ENCODE measurements at places on chromosomes 6 and 20.

DNA sequence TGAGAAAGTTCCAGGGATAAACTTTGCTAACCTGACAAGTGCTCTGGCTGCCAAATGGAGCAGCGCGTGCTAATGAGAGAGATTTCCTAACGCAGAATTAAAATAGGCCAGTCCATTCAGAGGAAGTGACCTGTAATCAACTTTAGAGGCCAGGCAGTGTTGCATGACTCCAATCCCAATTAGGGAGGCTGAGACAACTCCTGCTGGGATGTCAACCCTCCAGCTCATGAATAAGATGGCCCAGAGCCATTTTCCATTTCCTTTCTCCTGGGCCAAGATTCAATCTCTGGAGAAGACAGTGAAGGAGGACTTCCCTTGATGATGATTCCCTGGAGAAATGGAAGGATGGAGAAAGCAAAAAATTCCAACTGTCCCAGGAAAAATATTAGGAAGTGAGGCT is 241.5 kb upstream of the RNF24 start:
- no peak for DNase-seq

GRCh38 chr6:7236306-7237209 is 76.4 kb downstream of the SSR1 start:
- DNase-seq, result no peak

DNA sequence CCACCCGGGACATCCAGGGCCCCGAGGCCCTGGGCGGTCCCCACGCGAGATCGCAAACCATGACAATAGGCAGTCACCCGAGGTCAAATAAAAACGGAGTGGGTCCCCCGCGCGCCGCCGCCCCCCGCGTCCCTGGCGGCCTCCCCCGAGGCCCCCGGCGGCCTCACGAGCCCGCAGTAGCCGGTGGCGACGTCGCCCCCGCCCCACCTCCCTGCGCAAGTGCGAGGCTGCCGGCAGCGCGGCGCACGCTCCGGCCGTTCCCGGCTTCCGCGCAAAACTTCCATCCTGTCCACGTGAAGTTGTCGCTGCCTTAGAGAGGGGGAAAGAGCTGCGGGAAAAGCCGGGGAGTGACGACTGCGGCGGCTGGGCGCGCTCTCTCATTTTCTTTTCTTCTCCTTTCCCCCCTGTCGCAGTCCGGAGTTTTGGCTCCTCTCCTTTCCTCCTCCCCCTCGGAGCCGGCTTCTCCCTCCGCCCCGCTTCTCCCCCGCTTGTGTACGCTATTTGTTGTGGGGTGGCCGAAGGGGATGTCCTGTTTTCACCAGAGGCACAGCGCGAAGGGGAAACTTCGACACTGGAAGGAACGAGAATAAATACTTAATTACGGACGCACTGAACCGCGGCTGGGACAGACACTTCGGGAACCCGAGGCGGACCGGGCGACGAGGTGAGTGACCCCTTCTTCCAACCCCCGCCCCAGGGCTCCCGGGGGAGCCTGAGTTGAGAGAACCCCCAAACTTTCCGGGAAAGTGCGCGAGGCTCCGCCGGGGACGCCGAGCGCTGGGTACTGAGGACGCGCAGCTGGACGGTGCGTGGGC is at the start of gene EYA4:
Gene EYA4, plus strand, starts transcription at position 272 of the 815 bp plus-strand sequence. CDS start 33,424 bp downstream, outside the sequence.
- no peak for DNase-seq

DNA sequence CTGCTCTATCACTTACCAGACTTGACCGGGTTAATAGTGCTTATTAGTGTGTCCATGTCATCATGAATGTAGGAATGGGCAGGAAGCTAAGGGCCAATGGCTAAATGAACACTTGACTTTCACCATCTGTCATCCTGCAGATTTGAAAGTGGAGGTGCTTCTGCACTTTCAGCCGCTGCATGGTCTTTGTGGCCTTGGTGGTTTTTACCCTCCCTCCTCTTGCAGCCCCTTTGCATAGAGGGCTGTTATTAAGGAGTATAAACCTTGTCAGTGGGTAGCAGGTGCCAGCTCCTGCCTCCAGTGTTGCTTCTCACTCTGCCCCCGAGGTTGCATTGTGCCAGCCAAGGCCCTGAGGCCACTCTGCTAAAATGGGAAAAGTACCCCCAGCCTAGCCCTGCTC is 122.2 kb upstream of the TNFAIP3 start:
- no peak for DNase-seq

DNA sequence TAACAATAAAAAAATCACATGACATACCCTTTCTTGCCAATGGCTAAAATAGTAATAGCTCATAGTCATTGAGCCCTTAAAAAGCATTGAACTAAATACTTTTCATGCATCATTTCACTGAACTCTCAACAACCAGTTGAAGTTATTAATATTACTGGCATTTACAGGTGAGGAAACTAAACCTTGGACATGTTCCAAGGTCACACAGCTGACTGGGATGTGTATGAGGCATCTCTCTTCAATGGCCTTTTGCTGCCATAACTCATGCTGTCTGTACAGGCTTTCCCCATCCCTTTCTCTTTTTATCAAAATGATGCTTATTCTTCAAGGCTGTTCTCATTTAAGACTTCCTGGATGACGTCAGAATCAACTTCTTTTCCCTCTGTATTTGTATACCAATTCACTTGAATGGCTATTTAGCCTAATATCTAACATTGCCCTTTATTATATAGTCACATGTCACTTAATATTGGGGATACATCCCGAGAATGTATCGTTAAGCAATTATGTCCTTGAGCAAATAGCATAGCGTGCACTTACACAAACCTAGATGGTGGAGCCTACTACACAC is 476.4 kb downstream of the KIF16B start:
- DNase-seq, result no peak

DNA sequence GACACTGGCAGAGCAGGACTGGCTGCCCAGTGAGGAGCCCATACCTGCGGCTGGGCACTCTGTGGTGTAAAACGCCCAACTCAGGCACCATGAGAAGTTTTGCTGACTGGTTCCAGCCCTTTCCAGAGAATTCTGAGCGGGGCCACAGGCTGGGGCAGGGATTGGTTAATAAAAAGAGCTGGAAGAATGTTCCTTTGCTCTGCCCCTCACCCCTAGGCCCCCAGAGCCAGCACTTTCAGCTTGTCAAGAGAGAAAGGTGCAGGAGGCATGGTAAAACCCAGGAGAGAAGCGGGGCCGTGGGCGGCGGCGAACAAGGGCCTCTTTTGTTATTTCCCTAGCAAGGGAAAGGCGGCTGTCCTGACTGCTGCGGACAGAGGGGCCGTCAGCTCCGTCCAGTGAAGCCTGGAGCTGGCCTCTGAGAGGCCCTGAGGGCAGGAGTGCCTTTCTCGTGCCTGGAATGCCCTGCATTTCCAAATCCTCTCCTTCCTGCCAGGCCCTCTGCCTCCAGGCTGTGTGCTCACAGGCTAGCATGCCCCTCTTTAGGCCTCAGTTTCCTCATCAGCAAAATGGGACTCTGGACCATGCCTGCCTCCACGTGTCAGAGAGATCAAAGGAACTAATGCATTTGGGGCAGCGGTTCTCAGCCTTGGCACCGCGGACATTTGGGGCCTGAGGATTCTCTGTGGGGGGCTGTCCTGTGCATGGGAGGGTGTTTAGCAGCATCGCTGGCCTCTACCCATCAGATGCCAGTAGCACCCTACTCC is 12.9 kb downstream of the SLC13A3 start:
- no peak for DNase-seq

- DNase-seq, result no peak
Measured at GRCh38 chr6:106084106-106084988, 1.8 kb upstream of the PRDM1 start.

GRCh38 chr6:129598244-129599187 is 111.5 kb downstream of the ARHGAP18 start:
- no peak for DNase-seq

GRCh38 chr6:168819546-168819945 is 378.6 kb downstream of the SMOC2 start:
- no peak for DNase-seq

- no peak for DNase-seq
Measured at GRCh38 chr20:37584238-37584807, 56.6 kb upstream of the BLCAP start.

GRCh38 chr20:57479196-57479595 is 45.7 kb downstream of the CTCFL start:
- DNase-seq, result no peak

DNA sequence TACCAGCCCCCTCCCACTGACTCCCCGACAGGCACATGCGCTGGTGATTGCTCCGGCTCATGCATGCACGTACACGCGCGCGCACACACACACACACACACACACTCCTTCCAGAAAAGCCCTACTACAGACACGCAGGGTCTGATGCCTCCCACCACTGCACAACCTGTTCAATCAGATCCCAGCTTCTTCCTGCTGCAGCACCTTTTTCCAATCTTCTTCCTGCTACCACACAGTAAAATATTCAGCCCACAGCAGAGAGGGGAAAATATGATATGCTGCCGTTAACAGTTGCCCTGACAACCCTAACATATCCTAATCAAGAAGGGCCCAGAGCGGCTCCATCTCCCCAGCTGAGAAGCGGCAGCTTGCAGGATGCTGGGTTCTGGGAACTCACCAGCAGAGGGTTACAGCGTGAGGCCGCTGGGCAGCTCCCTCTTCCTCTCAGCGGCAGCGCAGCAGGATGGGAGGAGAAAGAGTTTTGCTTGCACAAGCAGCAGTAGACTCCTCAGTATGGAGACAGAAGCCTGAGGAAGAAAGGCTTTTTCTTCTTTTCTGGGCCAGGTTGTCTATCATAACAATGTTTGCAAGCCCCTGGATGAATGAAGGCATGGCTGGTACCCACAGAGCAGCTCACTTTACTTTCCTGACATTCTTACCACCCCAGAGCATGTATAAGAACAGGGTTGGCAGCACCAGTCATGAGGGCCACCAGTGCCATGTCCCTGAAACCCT is 23.9 kb downstream of the MAP7 start:
- DNase-seq, result no peak

- peak; percentile 80 for DNase-seq
Measured at GRCh38 chr6:30626484-30627366, at the start of gene ATAT1. TSS of gene ATAT1 (plus strand) at chr6:30626874.

GRCh38 chr6:25279748-25280343 is 672 bp downstream of the CARMIL1 start:
- no peak for DNase-seq

- no peak for DNase-seq
Measured at GRCh38 chr20:44691424-44692423, 23.4 kb upstream of the CCN5 start.

DNA sequence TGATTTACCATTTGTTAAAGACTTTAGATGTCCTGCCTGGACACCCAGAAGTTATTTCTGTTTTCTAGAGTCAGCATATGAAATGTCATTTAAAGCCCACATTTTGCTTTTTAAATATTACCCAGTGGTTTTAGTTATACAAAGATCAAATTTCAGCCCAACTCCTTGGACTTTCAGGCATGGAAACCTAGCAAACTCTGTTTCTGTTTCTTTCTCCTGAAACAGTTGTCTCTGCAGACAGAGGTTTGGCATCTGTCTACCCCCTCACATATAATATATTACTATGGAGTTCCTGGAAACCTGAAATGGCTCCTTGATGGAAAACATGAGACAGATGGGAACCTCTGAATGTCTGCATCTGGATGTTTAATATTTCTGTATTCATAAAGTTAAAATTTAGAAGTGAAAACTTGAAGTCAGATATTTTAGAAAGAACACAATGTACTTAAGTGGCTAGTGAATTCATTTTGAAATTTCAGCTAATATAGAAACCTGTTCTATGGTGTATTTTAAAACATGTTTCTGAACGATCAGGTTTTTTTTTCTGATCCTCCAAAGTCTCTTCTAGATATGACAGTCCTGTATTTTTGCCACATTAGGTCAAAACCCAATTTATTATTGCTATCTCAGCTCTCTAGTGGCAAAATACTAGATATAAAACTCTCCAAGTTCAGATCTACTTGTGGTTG is 743.3 kb downstream of the CD109 start:
- no peak for DNase-seq

- no peak for DNase-seq
Measured at GRCh38 chr6:16596616-16597331, 164.5 kb downstream of the ATXN1 start.

DNA sequence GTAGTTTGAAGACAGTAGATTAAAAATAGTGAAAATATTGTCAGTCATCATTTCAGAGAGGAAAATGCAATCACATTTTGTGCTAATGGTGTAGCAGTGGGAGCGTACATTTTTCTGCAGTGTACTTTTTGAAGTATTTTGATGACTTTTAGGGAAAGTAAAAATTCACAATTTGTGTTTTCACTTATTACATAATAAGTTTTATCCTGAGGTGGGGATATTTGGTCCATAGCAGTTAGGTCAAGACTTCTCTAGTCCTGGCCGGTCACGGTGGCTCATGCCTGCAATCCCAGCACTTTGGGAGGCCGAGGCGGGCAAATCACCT is 122.3 kb downstream of the SASH1 start:
- DNase-seq, result no peak

GRCh38 chr20:5935384-5935783 is 14.9 kb downstream of the TRMT6 start:
- DNase-seq, result no peak

DNA sequence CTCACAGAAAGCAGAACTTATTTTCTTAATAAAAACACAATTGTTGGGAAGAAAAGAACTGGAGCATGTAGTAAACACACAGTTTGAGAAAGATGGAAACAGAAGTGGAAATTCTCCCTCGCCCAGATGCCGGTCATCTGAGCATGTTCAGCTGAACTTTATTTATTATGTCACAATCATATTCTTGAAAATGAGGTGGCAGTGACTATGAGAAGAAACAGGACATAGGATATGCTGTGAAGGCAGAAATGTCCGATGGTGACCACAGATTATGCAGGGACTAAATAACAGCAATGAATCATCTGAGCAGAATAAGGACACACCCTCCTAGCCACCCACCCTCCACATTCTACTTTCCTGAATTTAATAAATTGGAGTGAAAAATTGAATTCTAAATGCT is 425.3 kb upstream of the NOX3 start:
- DNase-seq, result no peak

DNA sequence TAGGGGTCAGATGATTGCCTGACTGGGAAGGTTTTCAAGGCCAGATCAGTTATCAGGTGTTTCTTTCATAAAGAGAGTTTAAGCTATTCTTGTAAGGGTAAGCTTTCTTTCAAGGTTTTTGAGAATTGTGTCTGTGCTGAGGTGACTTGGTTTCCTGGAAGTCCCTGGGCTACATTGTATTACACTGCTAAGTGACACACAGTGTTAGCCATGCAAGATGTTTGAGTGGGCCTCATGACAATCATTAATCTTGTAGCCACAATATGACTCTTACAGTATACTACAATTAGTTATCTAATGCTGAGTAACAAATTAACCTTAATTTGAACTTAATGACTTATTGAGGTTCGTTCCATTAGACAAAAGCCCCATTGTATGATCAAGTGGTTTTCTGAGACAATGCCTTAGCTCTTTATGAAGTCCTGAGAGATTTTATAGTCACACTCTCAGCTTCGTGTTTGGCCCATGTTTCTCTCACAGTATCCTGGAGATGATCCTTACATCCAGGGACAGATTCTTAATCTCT is 186.7 kb downstream of the RPS12 start:
- DNase-seq, result no peak

DNA sequence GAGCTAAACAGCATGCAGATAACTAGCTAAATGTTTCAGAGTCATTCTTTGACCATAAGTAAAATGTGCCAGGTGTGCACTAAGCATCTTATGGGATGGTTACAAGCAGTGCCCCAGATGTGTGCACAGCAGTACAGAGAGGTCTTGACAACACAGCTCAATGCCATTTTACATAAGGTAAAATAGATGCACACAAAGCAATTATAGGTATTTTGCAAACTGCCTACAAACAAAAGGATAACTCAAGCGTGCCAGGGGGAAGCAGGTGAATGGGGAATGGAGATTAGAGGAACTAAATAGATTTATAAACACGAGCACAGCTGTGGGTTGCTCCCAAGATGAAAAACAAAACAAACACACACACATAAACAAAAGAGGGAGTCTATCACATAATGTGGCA is 64.8 kb downstream of the SLC2A10 start:
- no peak for DNase-seq
